ENCODE measurements at places on chromosomes 12 and 14.

- DNase-seq = peak; percentile 28
Observed at GRCh38 chr12:570435-570920, 92.8 kb downstream of the NINJ2 start.

GRCh38 chr14:93950948-93951634 lies 23.9 kb downstream of the FAM181A start:
- no peak for DNase-seq

DNA sequence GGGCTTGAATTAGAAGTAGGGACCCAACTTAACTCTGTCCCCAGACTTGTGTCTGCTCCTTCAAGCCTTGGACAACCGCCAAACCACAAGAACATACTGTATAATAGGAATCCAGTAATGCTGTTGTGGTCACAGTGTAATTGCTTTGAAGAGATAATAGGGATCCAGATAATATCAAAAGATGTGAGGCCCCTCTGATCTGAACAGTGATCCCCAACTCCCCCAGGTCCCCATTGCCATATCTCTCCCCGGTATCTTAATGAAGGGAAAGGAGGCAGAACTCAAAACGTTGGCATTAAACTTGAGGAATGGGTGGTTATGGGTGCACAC lies 8.5 kb upstream of the PLEKHH1 start:
- no peak for DNase-seq

GRCh38 chr12:71085575-71085974 lies 72.2 kb downstream of the TSPAN8 start:
- no peak for DNase-seq

- no peak for DNase-seq
Observed at GRCh38 chr12:70722584-70723343, 85.5 kb upstream of the PTPRB start.

GRCh38 chr14:99338313-99338712 lies 66.3 kb upstream of the BCL11B start:
- DNase-seq = no peak

GRCh38 chr12:9073076-9073475 lies 42.6 kb downstream of the A2M start:
- DNase-seq = no peak

DNA sequence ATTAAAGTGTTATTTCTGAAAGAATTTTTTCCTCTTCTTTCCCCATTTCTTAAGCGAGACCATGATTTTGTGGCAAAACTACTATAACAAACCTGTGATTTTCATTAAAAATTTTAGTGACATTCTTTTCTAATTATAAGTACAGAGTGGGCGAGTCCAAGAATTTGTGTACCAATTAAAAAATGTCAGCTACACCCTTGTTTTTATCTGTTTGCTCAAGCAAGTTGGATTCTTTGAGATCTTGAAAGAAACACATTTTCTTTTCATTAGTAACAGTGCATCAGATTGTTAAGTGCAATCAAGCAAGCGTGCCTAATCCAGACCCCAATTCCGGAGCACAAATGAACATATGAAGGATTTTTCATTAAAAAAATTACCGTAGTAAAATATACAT lies 338.8 kb upstream of the DDHD1 start:
- DNase-seq = no peak

DNA sequence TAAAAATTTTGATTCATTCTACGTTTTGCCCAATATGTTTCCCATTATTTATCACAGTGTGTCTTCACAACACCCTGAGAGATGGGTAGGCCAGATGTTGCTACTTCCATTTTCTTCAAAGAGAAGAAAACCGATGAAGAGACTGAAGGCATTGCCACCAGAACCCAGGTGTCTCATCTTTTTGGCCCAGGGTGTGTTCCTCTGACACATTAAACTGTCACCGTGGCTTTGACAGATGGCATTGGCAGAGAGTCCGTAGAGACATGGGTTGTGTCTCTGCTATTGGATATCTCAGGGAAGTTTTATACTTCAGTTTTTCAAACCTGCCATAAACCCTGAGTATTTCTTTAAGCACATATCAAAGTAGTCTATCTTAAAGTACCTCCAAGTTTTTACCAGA lies 11.3 kb upstream of the NUDT4 start:
- no peak for DNase-seq

GRCh38 chr12:118034429-118035189 lies 18.1 kb downstream of the RFC5 start:
- peak; percentile 83 for DNase-seq

DNA sequence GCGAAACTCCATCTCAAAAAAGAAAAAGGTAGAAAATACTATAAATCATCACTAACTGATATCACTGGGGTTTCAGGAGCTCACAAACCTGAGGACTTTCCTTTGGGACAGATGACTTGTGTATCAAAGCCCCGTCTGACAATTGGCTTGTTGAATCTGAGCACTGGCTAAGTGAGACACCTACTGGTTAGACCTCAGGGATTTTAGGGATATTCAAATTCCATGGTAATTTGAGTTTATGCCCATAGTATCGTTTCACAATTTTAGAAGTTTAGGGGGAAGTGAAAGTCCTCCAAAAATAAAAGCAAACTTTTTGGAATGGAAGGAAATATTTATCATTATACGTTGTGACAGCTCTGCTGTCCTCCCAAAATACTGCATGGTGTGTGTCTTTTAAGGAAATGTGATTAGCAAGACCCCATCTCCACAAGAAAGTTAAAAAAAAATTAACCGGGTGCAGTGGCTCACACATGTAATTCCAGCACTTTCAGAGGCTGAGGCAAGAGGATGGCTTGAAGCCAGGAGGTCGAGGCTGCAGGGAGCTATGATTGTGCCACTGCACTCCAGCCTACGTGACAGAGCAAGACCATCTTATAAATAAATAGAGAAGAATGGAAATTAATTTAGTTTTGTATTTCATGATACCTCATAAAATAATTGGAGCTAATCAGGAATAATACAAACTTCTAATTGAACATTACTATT lies 49.2 kb downstream of the FBXL14 start:
- peak; percentile 19 for DNase-seq

- DNase-seq = no peak
Observed at GRCh38 chr14:31567655-31568054, 6.5 kb downstream of the NUBPL start.

DNA sequence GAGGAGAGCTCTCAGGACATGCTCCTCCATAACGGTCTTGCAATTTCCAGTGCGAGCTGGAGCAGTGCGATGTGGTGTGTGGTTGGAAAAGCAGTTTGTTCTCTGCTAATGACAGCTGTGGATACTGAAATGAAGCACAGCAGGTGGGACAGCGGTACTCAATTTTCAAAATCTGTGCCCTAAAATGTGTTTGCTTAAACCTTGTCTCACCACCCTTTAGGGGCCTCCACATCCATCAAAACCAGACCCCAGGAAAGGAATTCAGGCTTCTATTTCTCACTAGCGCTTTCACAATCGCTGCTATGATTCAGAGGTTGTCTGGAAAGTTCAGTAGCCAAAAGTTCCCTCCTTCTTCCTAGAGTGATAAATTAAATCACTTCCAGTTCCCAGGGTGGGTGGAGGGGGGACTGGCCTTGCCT lies 440.8 kb downstream of the EGLN3 start:
- DNase-seq = no peak

- DNase-seq = peak; percentile 63
Observed at GRCh38 chr12:122865268-122866231, 30.3 kb downstream of the HIP1R start.

GRCh38 chr14:30108975-30109700 lies 181.5 kb upstream of the PRKD1 start:
- no peak for DNase-seq

- DNase-seq = no peak
Observed at GRCh38 chr14:62289471-62289870, 527.3 kb downstream of the SNAPC1 start.

DNA sequence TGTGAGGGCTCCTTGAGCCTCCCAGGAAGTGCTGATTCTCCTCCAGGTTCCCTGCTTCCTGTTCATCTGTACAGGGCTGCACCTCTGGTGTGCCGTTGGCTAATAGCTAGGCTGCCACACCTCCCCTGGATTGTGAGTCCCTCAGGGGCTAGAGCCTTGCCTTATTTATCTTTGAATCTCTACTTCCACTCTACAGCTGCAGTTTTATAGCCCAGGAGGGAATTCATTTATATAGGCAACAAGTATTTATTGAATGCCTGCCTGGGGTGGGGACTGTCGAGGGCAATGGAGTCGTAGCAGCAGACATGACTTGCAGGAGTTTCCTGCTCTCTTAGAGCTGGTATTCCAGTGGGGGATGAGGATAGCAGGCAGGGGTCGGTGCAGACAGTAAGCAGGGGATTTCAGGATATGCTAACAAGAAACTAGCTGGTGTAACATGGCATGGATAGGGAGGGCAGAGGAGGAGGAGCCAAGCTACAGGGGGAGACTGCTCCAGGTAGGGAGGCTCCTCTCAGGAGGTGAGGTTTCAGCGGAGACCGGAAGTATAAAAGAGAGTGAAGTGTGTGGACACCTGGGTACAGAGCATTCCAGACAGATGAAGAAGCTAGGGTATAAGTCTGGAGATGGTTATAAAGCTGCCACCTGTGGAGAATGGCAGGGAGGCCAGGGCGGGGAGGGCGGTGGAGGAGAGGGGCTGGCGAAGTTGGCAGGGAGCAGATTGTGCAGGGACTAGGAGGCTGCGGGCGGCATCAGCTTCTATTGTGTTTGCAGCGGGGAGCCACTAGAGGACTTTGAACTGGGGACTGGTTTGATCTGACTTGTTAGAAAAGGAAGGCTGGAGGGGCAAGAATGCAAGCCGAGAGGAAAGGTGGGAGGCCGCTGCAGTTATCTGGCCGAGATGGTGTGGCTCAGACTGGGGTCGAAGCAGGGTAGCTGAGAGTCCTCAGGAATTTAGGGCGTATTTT lies 17.2 kb downstream of the USP30 start:
- no peak for DNase-seq

DNA sequence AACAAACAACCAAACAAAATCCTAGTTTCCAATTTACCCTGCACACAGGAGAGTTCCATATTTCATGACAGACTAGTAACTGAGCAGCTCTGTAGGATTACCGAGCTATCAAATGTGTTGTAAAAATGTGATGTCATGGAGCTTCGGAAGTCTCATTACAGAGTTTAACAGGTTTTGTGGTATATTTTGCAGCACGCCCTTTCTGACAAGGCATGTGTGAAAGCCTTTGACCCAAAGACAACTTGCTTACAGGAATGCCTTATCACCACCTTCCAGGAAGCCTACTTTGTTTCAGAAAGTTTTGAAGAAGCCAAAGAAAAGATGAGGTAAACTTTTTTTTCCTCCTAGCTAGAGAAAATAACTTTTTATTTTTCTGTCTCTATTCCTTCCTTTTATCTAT lies 92.4 kb downstream of the TPH2 start:
- no peak for DNase-seq

DNA sequence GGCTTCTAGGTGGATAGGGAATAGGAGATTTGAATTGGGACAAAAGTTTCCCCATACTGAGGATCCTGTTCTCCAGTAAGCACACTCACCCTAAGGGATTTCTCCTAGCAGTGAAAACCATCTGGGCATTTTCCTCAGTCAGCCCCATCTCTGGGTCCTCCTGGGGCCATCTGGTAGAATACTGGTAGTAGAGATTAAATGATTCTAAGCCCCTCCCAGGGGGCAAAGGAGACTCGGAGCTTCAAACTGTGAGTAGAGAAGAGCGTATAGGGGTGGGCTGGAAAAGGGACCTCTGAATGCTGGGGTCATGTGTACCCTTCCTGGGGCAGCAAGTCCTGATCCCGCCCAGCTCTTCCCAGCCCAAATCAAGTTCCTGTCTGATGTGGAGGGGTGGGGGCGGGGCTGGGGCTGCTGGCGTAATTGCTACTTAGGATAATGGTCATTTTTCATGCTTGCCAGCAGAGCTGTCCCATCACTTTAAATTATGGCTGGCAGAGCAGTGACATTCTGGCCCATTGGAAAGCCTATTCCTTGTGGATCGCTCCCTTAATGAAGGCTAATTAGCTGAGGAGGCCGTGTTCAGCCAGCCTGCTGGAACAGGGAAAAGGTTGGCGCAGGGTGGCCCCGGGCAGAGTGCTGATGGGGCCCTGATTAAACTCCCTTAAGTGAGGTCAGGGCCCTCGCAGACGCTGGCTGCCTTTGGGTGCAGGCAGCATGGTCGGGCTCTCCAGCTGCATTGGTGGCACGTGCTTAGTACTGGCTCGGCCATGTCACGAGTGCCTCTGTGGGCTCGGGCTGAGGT lies 127.8 kb downstream of the TSPAN9 start:
- DNase-seq = peak; percentile 46

DNA sequence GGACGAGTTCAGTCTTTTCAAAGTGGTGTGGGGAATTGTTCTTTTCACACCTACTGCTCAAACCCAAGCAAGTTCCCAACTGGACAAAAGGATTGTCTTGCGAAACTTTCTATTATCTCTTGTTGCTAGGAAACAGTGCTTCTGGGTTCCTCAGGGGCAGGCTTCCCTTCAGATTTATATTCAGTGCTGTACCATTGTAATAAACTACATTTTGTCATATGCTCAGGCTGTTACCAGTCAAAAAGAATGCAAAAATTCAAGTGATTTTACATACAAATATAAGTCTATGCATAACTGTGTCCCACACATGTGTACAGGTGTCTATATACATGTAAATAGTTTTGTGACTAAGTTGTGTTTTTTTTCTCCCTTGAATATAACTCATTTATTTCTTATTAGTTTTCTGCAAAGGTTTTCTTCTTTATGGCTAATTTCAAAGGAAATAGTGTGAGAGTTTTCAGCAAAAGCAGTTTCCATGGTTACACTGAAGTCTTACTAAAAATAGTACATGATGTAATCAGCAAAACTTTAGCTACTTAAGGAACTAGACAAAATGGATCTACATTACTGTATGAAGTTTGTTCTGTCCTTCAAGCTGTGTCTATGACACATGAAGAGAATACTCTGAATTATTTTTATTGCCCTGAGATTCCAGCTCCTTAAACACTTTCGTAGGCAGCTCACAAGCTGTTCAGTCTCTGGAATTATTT lies 430.2 kb upstream of the TMPO start:
- no peak for DNase-seq

DNA sequence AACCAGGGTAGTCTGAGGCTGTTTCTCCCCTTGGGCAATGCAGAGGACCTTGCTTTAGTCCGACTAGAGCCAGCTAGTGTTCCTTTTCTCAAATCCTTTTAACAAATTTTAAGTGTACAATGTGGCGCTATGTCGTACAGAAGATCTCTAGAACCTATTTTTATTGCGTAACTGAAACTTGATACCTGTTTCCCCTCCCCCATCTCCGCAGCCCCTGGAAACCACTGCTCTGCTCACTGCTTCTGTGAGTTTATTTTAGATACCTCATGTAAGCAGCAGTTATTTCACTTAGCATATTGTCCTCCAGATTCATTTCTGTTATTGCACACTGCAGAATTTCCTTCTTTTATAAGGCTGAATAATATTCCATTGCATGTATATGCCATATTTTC lies 1092.3 kb downstream of the AACS start:
- DNase-seq = no peak
